ENCODE measurements at places on chromosomes 16 and 17. TPM values are rescaled to one million over a fixed set of nuclear protein-coding genes. Genes with fewer than 3 reads are reported as not detected.

- no peak for DNase-seq
- H3K36me3 ChIP-seq = peaks cover 11% of the 10 kb centered on the region
- H3K4me3 ChIP-seq = peak overlapping the region; percentile 98
- peaks cover 33% of the 10 kb centered on the region for H3K27me3 ChIP-seq
- peak overlapping the region; percentile 97 for H3K27ac ChIP-seq
Measured at GRCh38 chr17:38751144-38751807, 1.3 kb upstream of the PSMB3 start.

DNA sequence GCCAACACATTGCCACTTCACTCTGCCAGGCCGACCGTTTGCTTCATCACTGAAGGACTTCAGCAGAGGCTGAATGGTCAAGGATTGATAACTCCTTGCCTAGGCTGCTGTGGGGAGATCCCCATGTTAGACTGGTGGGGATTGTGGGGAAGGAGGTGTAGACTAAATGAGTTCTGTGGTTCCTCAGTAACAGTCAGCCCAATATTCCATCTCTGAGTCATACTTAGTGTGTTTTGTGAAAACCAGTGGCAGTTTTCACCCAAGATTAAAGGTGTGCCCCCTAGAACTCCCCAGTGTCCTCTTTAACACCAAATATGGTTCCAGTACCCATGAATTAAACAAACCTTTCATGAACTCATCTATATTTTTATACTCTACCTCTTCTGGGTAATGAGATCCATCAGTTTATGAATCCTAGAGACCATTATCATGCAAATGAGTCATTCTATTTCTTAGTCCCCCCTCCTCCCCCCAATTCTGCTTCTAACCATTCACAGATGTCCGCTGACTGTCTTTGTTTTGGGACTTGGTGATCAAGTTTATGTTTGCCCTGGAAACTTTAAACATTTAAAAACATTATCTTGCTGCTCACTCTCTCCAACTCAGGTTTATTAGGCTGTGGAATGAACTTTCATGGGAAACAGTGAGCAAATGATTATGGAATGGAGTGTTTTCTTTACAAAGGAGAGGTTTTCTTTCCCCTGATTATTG, 66.8 kb upstream of the GAS7 start:
- no peak overlapping the region for H3K27ac ChIP-seq
- peaks cover 3% of the 10 kb centered on the region for H3K27me3 ChIP-seq

DNA sequence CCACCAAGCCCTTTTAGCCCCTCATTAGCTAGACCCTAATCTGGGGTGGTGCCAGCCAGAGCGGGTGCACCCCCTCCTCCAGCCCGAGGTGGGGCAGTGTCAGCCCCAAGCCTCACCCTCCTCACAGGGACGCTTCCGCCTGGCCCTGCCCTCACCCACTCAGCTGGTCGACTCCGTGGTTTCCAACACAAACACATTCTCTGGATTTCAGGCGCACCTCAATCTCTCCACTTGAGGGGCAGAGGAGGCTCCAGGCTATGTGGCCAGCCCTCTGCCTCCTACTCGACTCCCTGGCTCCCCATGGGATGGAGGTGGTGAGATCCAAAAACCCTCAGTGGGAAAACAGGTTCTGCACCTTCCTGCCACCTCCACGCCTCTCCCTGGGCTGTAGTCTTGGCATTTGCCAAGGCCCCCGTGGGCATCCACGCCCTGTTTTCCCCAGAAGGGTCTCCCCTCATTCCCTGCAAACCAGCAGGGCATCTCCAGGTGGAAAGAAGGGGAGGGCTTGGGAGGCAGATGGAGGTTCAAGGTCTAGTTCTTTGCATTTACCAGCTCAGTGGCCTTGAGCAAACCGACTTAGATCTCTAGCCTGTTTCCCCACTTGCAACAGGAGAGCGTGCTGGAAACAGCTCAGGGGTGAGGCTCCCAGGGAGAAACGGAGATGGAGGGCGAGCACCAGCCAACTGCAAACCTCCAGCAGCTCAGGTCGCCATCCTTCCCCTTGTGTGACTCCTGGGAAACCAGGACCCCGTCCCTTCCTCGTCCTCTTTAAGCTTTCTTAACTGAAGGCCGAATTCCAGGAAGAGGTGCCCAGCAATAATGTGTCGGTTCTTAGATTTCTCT, 1.7 kb downstream of the EMP2 start:
- no peaks in the 10 kb centered on the region for H3K36me3 ChIP-seq
- no peak overlapping the region for H3K27ac ChIP-seq
- no peak for DNase-seq
- peaks cover 3% of the 10 kb centered on the region for H3K4me1 ChIP-seq

- H3K4me3 ChIP-seq = no peak overlapping the region
- DNase-seq = no peak
- H3K27me3 ChIP-seq = peaks cover 4% of the 10 kb centered on the region
Measured at GRCh38 chr16:25893332-25893731, 201.6 kb downstream of the HS3ST4 start.

The TRPV2 gene
- 107 TPM for total RNA-seq

Data from activated naive CD8-positive, alpha-beta T cell treated with anti-CD3 and anti-CD28 coated beads, Interleukin-2, amount 10 ng/mL, durations not matched to agents 7 days and 5 days (primary cell).